Stimulated activated CD8-positive, alpha-beta memory T cell treated with anti-CD3 and anti-CD28 coated beads, Interleukin-4, amount 100 ng/mL, for 1 hour (primary cell): ENCODE measurements at places on chromosomes 6 and 20.

DNA sequence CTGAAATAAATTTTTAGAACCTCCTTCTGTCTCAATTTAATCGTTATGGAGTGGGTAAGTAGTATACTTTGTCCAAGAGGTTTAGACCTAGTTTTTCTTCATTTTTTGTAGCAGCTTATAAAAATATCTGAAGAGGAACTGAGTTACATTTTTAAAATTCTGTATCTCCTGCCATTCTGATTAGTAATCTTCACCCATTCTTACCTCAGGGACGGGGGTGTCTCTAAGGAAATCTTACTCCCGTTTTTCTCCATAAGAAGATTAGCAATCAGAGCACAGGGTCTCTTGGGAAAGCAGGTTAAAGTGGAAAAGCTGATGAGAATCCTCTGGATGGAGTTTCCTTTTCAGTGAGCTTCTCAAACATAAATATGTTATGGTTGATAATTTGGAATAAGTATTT lies 259.3 kb upstream of the FAM83B start:
- DNase-seq, result no peak

- DNase-seq, result no peak
These were observed 1.7 kb downstream of the NUDT3 start for GRCh38 chr6:34390531-34391472.

DNA sequence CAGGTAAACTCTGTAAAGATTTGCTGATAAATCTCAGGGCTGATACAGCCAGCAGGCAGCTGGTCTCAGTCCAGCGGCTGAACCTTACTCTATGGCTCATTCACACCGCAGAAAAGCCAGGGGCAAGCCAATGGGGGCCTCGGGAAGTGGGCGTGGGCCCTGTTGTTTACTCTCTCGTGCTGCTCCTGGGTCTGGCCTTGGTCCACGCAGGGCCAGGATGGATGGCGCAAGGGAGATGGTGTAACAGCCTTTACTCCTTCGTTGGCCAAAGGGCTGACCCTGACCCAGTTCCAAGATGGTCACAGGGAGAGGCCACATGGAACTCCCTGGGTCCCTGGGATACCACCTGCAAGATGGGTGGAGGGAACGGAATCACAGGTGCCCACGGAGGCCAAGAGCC lies 16.2 kb downstream of the KCNK17 start:
- no peak for DNase-seq

- no peak for DNase-seq
These were observed 39.6 kb upstream of the PAX1 start for GRCh38 chr20:21665687-21666446.

DNA sequence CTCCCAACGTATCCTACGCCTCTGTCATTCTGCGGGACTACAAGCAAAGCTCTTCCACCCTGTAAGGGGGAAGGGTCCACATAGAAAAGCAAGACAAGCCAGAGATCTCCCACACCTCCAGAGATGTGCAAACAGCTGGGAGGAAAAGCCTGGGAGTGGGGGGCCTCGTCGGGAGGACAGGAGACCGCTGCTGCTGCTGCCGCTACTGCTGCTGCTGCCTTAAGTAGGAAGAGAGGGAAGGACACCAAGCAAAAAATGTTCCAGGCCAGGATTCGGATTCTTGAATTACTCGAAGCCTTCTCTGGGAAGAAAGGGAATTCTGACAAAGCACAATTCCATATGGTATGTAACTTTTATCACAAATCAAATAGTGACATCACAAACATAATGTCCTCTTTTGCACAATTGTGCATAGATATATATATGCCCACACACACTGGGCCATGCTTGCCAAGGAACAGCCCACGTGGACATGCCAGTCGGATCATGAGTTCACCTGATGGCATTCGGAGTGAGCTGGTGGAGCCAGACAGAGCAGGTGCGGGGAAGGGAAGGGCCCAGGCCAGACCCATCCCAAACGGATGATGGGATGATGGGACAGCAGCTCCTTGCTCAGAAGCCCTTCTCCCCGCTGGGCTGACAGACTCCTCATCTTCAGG lies 108.8 kb upstream of the RAB32 start:
- no peak for DNase-seq

DNA sequence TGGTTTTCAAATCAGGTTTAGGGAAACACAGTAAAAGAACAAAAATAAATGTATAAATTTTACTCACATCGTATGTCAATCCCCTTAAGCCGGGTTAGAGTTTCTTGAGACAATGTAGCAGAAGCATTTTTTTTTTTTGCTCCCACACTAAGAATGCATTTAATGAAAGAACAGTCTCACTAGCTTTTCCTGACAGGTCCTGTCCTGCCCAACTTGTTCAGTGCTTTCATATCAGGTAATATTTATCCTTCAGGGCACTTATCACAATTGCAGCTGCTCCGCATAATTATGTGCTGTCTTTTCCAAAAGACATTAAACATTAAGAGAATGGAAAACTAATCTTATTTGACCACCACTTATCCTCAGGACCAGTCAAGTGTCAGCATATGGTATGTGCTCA lies 632.0 kb downstream of the HTR1B start:
- DNase-seq, result no peak
